ENCODE measurements at places on chromosomes 4 and X. TPM values are rescaled to one million over a fixed set of nuclear protein-coding genes. Genes with fewer than 3 reads are reported as not detected.

DNA sequence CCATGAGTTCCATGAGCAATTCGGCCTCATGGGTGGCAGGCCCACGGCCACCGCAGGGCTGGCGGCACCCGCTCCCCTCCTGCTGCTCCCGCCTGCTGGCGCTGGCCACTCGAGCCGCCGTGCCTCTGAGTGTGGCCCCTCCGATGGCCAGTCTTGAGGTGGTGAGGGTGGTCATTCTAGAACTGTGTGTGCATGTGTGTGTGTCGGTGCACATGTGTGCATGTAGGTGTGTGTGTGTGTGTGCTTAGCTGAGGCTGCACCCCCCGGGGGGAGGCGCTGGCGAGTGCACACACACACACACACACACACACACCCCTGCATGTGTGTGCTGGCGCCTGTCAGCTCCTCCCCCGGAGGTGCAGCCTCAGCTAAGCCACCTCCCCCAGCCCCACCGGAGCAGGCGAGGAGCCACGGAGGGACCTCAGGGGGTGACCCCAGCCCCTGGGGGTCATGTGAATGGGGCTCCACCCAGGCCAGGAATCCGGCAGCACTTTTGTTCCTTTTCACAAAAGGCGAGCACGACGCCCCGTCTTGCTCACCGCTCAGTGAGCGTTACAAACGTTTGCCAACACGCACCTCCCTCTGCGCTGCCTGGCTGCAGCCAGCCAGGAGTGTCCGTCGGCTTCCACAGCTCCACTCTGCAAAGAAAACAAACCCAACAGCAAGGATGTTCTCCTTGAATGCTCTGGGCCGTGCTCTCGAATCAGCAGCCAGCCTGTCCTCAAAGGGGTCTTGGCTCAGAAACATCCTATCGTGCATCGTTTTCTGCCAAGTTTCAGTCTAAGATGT lies 29.9 kb downstream of the FGFRL1 start:
- H3K4me1 ChIP-seq, result peaks cover 15% of the 10 kb centered on the region
- DNase-seq, result no peak
- peak overlapping the region; percentile 73 for H3K27ac ChIP-seq
- H3K36me3 ChIP-seq, result no peaks in the 10 kb centered on the region
- peak overlapping the region; percentile 61 for H3K4me3 ChIP-seq

Gene TLL1
- 0.48 TPM for total RNA-seq

Gene NHS
- 27.8 TPM for total RNA-seq

DNA sequence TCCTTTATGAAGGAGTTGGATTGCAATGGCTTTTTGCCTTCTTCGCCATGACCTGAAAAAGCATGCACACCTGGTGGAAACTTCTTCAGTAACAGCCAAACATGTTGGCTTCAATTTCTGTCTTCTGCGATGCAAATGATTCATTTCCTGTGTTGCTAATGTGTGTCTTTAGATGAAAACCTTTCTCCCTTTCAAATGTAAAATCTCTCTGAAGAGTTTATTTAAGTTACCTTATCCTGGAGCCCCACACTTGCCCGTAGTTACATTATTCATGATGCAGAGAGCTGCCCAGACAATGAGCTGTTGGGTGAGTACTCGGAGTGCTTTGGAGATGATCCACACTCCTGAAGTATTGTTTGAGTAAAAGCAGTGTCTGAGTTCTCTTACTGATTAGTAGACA lies 1100.9 kb downstream of the RPA4 start:
- H3K27me3 ChIP-seq, result no peaks in the 10 kb centered on the region
- H3K36me3 ChIP-seq, result no peaks in the 10 kb centered on the region
- H3K4me1 ChIP-seq, result peaks cover 9% of the 10 kb centered on the region
- peak overlapping the region; percentile 13 for H3K4me3 ChIP-seq
- DNase-seq, result no peak

Gene GATA1
- total RNA-seq, result not detected

Gene PALLD
- total RNA-seq, result 93.5 TPM

Gene ANTXR2
- total RNA-seq, result 30.4 TPM

DNA sequence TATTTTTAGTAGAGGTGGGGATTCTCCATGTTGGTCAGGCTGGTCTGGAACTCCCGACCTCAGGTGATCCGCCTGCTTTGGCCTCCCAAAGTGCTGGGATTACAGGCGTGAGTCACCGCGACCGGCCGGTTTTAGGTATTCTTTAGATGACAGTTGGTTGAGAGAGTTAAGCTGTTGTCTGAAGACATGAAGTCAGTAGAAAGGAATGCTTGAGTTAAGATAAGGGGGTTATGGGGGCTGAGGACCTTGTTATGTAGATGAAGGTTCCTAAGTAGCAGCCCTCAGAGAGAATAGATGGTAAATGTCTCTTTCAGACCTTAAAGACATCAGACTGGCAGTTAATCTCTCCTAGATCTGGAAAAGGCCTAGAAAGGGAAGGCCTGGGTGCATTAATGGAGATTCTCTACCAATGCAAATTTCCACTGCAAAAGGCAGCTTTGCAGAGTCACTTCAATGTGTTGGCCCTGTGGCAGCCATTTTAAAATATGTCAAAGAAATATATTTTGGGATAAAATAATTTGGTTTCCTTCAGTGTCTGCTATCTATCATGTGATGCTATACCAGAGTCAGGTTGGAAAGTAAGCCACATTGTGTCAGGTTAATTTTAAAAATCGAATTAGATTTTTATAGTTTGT lies 6.4 kb upstream of the ZNF674 start:
- peaks cover 4% of the 10 kb centered on the region for H3K4me1 ChIP-seq
- no peak for DNase-seq
- H3K27me3 ChIP-seq, result no peaks in the 10 kb centered on the region
- no peak overlapping the region for H3K27ac ChIP-seq

Gene CXXC4
- 3.9 TPM for total RNA-seq

DNA sequence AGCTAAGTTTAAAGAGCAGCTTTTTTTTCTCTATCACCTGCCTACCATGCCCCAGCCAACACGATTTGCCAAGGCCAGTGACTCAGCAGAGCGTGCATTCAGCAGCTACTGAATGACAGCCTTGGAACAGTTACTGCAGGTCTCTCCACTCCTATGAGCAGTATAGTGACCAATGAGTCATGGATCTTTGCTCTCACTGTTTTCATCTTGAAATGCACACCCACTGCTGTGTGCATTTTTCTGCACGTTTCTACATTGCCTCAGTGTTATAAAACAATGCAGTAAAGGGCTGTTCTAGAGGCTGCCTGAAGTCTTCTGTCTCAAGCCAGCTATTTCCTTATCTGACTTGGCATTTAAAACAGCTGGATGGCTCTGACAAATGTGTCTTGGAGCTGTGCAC lies 66.0 kb upstream of the C4orf54 start:
- no peak for DNase-seq
- H3K27ac ChIP-seq, result no peak overlapping the region
- H3K27me3 ChIP-seq, result peaks cover 5% of the 10 kb centered on the region
- H3K36me3 ChIP-seq, result no peaks in the 10 kb centered on the region
- no peaks in the 10 kb centered on the region for H3K4me1 ChIP-seq

- no peak overlapping the region for H3K4me3 ChIP-seq
- DNase-seq, result no peak
- no peaks in the 10 kb centered on the region for H3K4me1 ChIP-seq
- no peaks in the 10 kb centered on the region for H3K27me3 ChIP-seq
- H3K27ac ChIP-seq, result no peak overlapping the region
- no peaks in the 10 kb centered on the region for H3K36me3 ChIP-seq
Measured at GRCh38 chrX:123742440-123742839, 9.6 kb upstream of the THOC2 start.

Gene TEX13D
- total RNA-seq, result not detected

DNA sequence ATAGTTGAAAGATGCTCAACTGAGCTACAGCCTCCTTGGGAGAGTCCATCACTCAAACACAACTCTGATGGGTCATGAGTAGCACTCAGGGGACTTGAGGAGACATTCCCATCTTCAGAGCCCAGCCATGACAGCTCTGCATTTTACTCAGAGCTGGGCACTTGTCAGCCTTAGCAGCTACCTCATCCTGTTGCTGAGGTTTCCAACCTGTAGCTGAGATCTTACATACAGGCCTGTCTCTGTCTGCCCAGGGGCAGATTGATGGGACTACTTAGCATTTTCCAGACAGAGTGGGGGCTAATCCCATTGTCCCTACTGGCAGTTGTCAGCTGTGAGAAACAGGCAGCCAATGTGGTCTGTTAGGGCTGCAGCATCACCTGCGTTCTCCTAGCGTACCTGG lies 3.5 kb downstream of the FHDC1 start:
- H3K4me3 ChIP-seq, result peak overlapping the region; percentile 91
- DNase-seq, result no peak
- H3K4me1 ChIP-seq, result peaks cover 34% of the 10 kb centered on the region
- peaks cover 3% of the 10 kb centered on the region for H3K36me3 ChIP-seq

- no peak overlapping the region for H3K27ac ChIP-seq
- no peaks in the 10 kb centered on the region for H3K36me3 ChIP-seq
- H3K27me3 ChIP-seq, result no peaks in the 10 kb centered on the region
- no peak for DNase-seq
- no peak overlapping the region for H3K4me3 ChIP-seq
Measured at GRCh38 chr4:108427946-108428485, 192.4 kb upstream of the RPL34 start.

- DNase-seq, result no peak
- no peaks in the 10 kb centered on the region for H3K36me3 ChIP-seq
- H3K27me3 ChIP-seq, result peaks cover 27% of the 10 kb centered on the region
- H3K4me3 ChIP-seq, result no peak overlapping the region
Measured at GRCh38 chr4:1080961-1081688, 32.2 kb downstream of the RNF212 start.

Gene HSPA4L
- total RNA-seq, result 9.7 TPM

Gene NEUROG2
- 1.2 TPM for total RNA-seq

Gene NHSL2
- total RNA-seq, result 11.3 TPM

DNA sequence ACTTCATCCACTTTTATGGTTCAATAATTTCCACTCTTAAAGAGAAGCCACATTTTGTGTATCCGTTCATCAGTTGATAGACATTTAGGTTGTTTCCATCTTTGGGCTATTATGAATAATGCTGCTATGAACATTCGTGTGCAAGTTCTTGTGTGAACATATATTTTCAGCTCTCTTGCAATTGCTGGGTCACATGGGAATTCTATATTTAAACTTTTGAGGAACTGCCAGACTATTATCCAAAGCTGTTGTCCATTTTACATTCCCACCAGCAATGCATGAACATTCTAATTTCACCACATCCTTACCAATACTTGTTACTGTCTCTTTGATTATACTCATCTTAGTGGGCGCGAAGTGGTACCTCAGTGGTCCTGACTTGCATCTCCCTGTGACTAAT lies 61.9 kb downstream of the NR3C2 start:
- DNase-seq, result no peak
- no peaks in the 10 kb centered on the region for H3K36me3 ChIP-seq
- H3K27ac ChIP-seq, result no peak overlapping the region
- H3K4me1 ChIP-seq, result peaks cover 8% of the 10 kb centered on the region
- H3K27me3 ChIP-seq, result no peaks in the 10 kb centered on the region

DNA sequence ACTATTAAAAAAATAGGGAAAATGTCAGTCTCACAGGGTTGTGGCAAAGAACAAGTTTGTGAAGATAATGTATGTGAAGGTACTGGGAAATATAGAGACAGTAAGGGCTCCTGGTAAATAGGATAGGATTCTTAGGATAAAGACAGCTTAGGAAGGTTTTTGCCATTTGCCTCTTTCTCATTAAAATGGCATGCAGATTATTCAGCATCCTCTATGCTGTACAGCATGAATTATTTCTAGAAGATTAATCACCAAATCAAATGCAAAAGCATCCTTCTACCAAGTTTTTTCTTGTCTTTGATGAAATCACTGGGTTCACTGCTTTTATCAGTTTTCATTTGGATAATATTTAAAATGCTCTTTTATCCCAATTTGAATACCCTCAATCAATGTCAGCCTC lies 142.8 kb downstream of the NDST3 start:
- no peak overlapping the region for H3K27ac ChIP-seq
- DNase-seq, result no peak
- no peaks in the 10 kb centered on the region for H3K27me3 ChIP-seq
- no peak overlapping the region for H3K4me3 ChIP-seq

GRCh38 chr4:151729731-151730559 lies 30.9 kb downstream of the GATB start:
- no peak overlapping the region for H3K27ac ChIP-seq
- no peaks in the 10 kb centered on the region for H3K27me3 ChIP-seq
- H3K4me1 ChIP-seq, result no peaks in the 10 kb centered on the region
- no peak for DNase-seq
- no peak overlapping the region for H3K4me3 ChIP-seq

GRCh38 chr4:76803522-76803921 lies 94.4 kb downstream of the SOWAHB start:
- no peak for DNase-seq
- H3K36me3 ChIP-seq, result peaks cover 11% of the 10 kb centered on the region
- peaks cover 25% of the 10 kb centered on the region for H3K27me3 ChIP-seq
- H3K27ac ChIP-seq, result peak overlapping the region; percentile 55
- no peak overlapping the region for H3K4me3 ChIP-seq

Gene MAGED4
- total RNA-seq, result 84.8 TPM

Gene BMX
- total RNA-seq, result not detected

DNA sequence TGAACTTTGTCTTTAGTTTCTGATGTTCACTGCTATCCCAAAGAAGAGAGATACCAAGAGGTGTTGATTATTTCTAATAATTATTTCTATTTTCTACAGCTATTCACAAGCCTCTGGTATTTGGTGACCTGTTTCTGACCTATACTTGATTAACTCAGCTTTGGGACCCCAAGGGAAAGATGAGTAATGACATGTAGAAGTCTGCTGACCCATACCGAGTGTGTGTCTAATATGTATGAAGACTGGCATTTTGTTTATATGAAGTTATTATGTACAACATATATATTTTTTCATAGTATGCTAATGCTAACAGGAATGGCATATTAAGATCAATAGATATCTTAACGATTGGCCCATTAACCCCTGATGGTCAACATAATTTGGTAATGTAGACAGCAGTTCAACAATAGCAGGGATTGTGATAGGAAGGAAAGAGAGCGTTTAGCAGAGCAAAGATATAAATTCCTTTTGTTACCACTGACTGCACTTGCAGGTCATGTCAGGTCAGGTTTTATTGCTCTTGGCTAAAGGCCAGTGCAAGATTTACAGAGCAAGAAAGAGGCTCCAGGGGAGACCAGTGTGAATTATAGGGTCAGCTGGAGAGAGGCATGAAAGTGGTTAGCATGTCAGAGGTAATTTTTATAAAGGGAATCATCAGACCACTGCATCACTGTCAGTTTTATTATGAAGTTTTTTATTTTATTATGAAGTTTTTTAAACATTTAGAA lies 94.7 kb upstream of the DIPK2B start:
- no peaks in the 10 kb centered on the region for H3K4me1 ChIP-seq
- no peak for DNase-seq
- no peak overlapping the region for H3K4me3 ChIP-seq
- H3K36me3 ChIP-seq, result no peaks in the 10 kb centered on the region
- no peak overlapping the region for H3K27ac ChIP-seq

GRCh38 chrX:104523858-104524257 lies 42.1 kb upstream of the IL1RAPL2 start:
- no peaks in the 10 kb centered on the region for H3K36me3 ChIP-seq
- H3K27me3 ChIP-seq, result no peaks in the 10 kb centered on the region
- DNase-seq, result no peak

Gene CSAG2
- 0.40 TPM for total RNA-seq

Gene KIF4A
- 29.8 TPM for total RNA-seq
